ENCODE measurements at places on chromosomes 12 and 14.

DNA sequence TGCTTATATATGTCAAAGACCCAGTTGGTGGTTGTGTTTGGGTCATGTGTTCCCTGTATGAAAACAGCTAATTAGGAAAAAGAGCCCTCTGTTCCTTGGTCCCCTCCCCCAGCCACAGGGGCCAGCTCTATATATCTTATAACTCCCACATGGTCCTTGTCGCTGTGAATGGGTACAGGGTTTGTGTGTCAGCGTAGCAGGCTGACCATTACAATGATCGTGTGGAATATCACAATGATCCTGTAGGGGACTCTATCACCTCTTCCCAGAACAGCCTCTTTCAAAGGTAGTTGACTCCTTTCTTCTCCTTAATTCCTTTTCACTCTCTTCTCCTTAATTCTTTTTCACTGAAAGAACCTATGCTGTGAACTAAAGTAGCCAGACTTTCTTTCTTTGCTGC lies 51.6 kb upstream of the RIC8B start:
- DNase-seq, result no peak

DNA sequence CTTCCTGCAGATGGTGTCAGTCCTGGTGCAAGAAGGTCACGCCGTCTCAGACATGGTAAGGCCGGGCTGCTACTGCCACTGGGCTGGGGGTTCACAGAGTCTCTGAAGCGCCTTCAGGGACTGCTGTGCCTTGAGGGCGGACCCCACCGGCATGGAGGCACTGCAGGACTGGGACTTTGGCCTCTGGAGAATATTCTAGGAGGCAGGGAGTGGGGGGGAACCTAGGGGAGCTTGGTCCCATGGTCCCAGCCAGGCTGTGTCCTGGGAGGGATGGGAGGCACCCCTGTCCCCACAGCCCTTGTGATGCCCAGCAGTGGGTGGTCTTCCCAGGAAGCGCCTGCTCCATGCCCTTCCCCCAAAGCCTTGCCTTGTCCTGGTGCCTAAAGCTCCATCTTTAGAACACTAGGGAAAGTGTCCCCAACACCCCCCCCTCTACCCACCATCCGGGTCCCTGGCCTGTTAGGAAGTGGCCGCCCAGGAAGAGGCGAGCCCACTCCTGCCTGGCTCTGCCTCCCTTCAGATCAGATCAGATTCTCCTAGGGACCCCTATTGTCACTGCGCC lies 1.5 kb downstream of the AMN start:
- no peak for DNase-seq

DNA sequence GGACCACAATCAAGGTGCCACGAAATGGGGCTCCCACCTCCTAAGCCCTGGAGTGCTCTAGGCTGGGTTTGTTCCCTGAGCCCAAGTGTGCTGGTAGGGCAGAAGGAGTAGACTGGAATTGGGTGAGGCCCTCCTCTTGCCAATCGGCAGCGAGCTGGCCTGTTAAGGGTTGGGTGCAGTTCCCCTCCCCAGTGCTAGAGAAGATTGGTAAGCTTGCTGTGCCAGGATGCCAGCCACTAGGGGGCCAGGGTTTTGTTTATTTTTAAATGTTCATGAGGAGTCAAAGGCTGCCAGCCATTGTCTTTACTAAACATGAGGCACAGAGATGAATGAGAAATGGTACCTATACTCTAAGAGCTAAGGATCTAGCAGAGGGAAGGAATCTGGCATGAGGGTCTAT lies 79.7 kb downstream of the SPTB start:
- DNase-seq, result peak; percentile 33

DNA sequence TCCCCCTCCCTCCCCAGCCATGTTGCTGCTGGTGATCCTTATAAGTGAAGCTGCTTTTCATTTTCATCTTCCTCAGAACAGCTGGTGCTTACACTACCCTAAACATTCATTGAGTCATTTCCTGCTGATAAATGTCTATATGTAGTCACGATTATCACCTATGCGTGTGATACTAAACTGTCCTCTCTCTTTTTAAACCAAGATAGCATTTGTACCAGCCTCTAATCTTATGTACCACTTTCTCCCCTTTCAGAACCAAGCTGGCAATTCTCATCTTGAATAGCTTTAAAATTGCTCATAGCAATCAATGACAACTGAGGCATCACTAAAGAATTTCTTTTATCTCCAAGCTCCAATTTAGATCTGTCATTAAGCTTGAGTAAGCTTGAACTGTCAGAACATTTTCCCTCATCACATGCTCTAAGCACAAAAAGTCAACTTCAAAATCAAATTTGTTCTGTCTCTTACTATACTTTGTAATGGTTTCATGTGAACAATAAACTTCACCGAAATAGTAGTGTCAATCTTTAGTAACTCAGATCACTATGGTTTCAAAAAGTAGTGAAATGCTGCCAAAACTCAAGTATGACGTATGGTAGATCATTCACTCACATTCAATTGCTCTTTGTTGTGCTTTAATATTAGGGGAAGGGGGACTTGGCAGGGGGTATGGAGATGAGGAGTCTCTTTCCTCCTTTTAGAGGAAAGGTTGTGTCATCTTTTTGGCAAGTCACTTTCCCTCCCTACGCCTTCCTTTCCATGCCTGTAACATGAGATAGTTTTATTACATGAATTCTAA lies 178.1 kb upstream of the NOVA1 start:
- DNase-seq, result no peak

GRCh38 chr14:44736326-44736725 lies 225.4 kb downstream of the KLHL28 start:
- no peak for DNase-seq

- DNase-seq, result peak; percentile 89
These were observed 15.6 kb downstream of the BAG5 start for GRCh38 chr14:103546652-103547454.

DNA sequence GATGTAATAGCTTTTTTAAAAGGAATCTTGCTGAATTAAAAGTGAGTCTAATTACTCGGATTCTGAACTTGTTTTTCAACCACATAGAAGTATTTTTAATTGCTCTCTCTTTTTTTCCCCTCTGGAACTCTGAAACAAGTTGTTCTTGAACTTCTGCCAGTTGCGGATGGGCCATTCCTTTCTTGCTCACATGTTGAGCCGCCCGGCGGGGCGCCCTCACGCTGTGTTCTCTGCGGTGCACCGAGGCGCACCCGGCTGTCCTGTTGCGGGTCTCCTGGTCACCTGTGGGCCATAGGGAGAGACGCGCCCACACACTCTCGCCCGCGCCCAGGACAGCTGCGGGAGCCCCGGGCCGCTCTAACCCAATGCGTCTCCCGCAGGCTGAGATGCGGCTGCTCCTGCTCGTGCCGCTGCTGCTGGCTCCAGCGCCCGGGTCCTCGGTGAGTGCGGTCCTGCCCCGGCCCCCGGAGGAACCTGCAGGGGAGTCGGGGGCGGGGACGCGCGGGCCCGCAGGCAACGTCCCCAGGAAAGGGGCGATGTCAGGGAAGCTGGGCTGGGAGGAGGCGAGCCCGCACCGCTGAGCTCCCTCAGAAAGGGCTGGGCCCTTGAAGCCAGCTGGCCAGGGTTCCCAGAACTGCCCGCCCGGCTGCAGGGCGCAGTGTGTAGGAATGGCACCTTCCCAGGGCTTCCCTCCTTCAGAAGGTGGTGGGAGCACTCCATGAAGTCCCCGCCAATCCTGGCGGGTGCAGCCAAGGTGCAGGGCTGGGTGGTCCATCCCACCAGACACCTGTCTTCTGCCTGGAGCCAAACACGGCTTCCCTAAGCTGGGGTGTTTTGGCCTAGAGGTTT lies 2.3 kb downstream of the PAPLN start:
- DNase-seq, result no peak

- no peak for DNase-seq
These were observed 112.3 kb upstream of the AMIGO2 start for GRCh38 chr12:47192051-47192450.

GRCh38 chr14:75306927-75307699 lies 28.5 kb downstream of the FOS start:
- no peak for DNase-seq

GRCh38 chr14:50040895-50041465 lies 75.4 kb downstream of the VCPKMT start:
- DNase-seq, result peak; percentile 35

- DNase-seq, result no peak
These were observed 10.7 kb downstream of the TBX5 start for GRCh38 chr12:114395233-114395632.

GRCh38 chr14:102918438-102918837 lies 4.0 kb upstream of the AMN start:
- DNase-seq, result no peak

DNA sequence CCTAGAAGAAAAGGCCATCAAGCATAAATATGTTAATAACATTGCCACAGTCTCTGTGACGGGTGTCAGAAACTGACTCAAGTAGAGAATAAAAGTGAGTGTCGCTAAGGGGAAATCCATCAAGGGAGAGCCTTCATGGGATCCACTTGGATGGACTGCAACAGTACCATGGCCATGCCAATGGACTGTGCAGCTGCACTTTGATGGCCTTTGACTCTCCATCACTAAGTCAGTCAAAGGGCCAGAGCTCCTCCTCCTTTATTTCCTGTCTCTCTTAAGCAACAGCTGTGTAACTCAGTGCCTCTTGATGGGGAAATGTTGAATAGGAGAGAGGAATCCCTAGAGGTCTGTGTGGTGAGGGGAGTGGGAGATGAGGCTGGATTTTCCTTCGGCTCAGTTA lies 335.2 kb downstream of the BMP4 start:
- no peak for DNase-seq

DNA sequence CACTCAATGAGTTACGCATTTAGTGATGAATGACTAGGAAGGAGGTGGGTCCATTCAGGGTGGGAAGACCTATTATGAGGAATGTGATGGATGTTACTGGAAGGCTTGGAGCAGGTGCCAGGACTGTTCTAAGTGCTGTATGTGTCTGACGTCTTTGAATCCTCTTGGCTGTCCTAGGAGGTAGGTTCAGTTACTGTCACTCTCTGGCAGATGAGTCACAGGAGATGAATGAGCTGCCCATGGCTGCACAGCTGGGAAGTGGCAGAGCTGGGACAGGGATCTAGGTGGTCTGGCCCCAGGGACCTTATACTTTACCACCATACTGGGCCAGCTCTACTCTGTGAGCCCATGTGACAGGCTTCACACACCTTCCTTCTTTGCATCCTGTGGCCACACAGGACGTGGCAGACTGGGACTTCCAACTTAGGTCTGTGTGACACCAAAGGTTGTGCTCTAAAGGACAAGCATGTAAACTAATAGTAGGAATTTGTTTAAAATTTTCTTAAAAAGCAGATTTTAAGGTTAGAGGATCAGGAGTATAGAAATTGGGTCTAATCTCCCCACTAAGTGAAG lies 24.0 kb downstream of the TCTN1 start:
- no peak for DNase-seq

- DNase-seq, result no peak
These were observed 965.1 kb downstream of the DIO2 start for GRCh38 chr14:79246173-79246572.

- no peak for DNase-seq
These were observed 3.7 kb upstream of the RTL1 start for GRCh38 chr14:100907240-100907639.

DNA sequence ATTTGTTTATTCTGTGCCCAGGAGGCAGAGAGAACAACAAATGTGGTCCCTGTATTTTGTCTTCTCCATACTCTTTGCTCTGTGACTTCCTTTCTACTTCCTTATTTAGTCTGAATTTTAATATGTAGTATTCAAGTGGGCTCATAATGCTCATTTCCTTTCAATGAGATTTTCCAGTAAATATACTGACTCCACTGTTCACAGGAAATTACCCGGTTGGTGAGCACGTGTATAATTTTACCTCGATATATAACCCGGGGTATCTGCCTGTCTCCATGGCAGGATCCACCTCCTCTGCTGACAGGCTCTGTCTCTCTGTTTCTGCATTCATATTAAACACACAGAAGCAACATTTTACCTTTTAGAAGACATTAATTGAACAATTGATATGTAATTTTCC lies 166.0 kb downstream of the SLC38A4 start:
- DNase-seq, result no peak

DNA sequence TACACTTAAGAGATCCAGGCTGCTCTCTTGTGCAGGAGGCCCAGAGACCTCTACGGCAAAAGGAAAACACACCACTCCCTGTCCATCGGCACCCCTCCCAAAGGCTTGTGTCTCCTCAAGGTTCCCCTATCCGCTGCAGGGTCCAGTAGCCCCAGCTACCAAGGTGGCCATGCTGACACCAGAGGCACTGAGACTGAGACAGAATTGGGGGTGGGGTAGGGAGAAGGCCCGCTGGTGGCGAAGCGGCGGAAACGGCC lies 590 bp downstream of the DDIT3 start:
- peak; percentile 53 for DNase-seq

GRCh38 chr14:85380881-85381280 lies 149.1 kb upstream of the FLRT2 start:
- DNase-seq, result no peak

DNA sequence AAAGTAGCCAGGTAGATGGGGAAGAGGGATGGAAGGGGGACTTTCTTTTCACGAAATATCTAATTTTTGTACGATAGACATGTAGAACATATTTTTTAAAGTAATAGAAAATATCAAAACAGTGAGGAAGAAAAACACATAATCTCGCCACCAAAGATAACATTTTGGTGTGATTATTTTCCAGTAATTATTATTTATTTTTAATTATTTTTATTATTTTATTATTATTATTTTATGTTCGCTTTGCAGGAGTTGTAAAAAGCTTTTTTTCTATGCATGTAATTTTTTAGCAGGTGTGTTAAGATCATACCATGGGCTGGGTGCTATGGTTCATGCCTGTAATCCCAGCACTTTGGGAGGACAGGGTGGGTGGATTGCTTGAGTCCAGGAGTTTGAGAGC lies 85.6 kb upstream of the CCND2 start:
- DNase-seq, result no peak

DNA sequence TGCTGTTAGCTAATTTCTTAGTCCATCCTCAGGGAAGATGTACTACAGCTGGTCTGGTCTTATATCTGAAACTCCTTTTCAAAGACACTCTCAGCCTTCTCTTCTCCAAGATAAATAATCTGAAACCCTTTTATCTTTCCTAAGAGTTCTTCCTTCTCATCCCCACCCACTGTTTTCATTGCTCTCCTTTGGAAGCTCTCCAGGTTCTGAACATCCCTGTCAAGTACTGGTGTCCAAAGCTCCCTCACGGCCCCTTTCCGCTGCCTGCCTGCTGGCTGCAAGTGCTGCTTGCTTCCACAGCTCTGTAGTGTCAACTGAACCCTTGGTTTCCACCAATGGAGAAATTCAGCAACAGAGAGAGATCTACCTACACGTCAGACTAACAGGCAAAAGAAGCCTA lies 6.6 kb upstream of the SLC6A13 start:
- no peak for DNase-seq

DNA sequence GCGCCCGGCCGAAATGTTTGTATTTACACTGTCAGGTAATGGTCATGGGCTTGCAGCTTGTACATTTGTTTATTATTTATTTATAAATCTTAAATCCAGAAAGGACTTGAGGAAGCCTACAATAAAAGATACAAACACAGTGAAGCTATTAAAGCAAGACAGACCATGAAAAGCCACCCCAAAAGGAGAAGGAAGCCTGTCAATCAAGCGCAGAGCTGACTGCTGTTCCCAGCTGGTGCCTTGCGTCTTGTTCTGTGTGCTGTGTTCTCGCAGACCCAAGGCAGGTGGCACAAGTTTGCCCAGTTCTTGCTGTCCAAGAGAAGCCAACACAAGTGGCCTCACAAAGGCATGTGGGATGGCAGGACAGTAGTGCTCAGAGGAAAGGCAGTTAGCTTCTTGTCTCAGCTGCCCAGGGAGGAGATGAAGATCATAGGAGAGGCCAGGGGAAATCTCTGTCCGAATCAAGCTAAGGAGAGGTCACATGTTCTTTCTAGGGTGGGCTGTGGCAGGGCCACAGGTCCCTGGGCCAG lies 73.2 kb downstream of the SLC25A47 start:
- no peak for DNase-seq
